NCI-H187 treated with DMSO at 0.1 percent for 48 hours (cell line): ENCODE measurements at places on chromosomes 3 and 15.

- DNase-seq: no peak
Measured at GRCh38 chr3:38524141-38524739, 28.1 kb downstream of the EXOG start.

DNA sequence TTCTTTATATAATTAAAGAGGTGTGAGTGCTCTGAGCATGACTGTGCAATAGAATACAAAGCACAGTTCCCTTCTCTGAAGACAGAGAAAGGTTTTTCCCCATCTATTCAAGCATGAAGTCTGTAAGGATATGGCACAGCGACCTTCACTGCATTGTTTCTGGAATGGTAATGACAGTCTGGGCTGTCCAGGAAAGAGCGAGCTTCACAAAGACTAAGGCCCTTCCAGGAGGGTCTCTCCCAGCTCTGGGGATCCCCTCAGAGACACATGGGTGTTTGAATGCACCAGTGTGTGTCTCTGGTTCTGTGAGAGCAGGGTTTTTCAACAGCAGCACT lies 179.9 kb upstream of the NR2E3 start:
- DNase-seq: no peak

- no peak for DNase-seq
Measured at GRCh38 chr15:70466305-70466704, 297.1 kb downstream of the UACA start.

DNA sequence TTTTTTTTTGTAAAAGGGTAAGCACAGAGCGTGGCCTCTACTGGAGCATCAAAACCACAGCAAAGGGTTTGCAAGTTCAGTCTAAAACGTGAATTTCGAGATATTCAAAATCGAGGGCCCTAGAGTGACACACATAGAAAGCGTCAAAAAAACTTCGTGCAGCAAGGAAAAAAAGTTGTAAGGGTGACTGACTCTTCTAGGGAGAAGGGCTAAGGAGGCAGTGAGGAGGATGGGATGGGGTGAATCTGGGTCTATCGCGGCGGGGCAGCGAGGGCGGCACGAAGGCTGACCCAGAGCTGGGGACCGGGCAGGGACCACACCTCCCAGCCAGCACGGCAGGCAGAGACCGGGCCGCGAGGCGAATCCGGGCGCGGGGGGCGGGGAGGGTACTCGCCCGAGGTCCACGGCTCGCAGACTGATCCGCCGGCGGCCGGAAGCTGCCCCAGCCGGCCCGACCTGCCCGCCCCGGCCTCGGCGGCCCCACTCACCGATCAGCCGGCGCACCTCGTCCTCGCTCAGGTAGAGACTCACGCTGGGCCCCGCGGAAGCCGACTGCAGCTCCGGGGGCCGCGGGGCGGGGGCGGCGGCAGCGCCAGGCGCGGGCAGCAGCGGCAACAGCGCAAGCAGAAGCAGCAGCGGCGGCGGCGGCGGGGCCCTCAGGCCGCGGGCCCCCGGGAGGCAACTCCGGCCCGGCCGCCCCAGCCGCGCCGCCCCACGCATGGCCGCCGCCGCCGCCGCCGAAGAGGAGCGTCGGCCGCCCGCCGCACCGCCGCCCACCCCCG lies 533 bp downstream of the RYK start:
- DNase-seq: no peak

DNA sequence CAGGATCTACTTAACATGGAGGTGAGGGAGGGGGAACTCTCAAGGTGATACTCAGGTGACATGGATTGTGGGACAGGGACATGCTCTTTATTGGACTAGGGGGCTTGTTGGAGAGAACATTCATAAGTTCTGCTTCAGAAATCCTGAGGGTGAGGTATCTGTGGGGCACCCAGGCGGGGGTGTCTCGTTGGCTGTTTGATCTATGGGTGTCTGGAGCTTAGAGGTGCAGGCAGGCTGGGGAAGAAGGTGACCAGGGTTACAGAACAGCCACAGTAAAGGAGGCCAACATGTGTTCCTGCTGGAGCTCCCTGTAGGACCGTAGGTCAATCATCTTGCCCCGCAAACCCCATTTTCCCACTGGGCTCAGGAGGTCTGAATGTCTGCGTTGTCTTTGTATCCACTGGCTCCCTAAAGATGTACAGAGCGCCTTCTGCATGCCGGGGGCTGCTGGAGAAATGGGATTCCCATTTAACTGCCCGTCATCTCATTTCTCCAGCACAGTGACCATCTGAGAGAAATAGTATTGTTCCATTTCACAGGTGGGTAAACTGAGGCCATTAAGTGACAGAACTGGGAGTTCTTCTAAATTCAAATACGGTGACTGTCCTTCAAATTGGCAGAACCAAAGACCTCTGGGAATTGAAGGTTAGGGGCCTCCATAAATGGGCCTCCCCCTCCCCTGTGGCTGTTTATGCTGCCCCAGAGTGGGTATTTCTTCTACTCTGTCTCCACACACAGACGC lies 40.3 kb upstream of the TSEN2 start:
- DNase-seq: no peak
